ENCODE measurements at places on chromosomes 3 and 15.

GRCh38 chr3:4703054-4703480 is 209.9 kb downstream of the ITPR1 start:
- no peak for DNase-seq

GRCh38 chr3:16350597-16351318 is 85.7 kb downstream of the OXNAD1 start:
- no peak for DNase-seq

DNA sequence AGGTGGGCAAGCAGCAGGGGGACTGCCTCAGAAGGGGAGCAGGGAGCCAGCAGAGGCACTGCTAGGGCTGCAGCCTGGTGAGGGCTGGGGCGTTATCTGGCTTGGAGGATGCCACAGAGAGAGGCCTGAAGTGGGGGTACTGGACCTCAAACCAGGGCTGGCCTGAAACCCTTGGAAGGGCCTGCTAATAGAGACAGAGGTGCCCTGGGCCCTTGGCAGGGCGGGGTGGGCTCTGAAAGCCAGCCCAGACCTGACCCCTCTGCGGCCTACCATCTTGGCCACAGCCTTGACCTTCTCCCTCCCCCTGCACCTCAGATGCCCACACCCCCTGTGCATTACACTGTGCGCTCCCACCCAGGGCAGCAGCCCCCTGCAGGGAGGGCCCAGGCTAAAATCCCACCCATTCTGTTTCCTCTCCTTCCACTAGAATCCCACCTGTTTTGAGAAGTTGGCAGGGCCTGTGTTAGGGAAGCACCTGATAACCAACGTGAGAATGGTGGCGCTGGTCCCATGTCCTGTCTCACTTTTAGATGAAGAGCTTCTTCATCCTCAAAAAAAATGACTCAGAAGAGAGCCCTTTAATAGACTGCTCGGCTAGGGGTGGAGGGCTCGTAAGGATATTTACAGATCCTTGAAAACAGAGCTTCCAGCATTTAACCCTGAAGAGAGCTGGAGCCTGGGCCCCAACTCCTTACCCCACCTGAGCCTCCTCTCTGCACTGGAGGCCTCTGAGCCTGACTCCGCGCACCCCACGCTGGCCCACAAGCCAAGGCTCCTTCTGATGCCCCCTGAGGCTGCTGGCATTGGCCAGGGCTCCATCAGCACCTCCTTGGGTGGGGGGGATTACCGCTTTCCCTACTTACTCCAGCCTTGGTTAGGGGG is 29.8 kb downstream of the LOXL1 start:
- DNase-seq: no peak

GRCh38 chr15:26665957-26666791 is 106.7 kb downstream of the GABRB3 start:
- no peak for DNase-seq

GRCh38 chr3:168213920-168214319 is 118.2 kb upstream of the GOLIM4 start:
- no peak for DNase-seq

GRCh38 chr15:75455982-75456531 is 4.6 kb upstream of the SIN3A start:
- DNase-seq: peak; percentile 60

DNA sequence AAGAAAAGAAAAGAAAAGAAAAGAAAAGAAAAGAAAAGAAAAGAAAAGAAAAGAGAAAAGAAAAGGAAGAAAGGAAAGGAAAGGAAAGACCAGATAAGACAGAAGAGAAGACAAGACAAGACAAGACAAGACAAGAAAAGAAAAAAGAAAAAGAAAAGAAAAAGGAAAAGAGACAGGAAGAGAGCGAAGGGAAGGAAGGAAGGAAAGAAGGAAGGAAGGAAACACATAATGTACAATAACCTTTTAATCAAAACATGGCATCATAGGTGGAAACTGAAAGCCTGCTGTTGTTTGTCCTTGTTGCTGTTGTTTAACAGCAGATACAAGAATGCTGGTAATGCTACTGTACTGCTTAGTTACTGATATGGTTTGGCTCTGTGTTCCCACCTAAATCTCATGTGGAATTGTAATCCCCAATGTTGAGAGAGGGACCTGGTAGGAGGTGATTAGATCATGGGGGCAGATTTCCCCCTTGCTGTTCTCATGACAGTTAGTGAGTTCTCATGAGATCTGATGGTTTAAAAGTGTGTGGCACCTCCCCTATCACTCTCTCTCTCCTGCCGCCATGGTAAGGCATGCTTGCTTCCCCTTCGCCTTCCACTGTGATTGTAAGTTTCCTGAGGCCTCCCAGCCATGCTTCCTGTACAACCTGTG is 67.3 kb downstream of the MCF2L2 start:
- DNase-seq: peak; percentile 94

GRCh38 chr15:35827911-35828310 is 281.9 kb upstream of the DPH6 start:
- DNase-seq: no peak

DNA sequence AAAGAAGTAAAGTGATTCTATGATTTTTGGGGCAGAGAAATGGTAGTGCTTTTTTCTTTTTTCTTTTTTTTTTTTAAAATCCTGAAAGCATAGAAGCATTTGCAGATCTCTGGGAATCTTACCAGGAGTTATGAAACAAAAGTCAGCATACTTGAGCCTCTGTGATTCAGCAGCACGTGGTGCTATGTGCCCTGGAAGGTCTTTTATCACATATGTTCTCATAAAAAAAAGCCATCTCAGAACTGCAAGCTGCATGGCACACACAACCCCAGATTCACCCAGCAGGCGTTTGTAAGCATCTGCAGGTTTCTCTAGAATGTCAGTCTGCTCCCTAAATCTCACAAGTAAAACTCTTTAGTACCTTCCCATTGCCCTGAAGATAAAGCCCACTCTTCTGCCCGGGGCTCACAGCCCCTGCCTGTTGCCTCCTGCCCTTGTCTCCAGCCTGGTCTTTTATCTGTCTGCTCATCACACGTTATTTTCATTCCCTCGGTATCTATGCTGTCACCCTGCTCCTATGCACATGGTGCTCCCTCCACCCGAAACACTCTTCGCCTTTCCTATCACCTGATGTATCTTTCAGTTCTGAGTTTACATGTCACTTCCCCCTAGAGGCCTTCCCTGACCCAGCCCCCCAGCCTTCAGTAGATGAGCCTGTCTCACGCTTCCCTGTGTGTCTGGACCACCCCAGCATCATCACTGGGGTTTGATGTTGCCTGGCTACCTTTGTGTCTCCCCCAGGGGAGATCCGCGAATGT is 72.4 kb downstream of the CHDH start:
- no peak for DNase-seq

DNA sequence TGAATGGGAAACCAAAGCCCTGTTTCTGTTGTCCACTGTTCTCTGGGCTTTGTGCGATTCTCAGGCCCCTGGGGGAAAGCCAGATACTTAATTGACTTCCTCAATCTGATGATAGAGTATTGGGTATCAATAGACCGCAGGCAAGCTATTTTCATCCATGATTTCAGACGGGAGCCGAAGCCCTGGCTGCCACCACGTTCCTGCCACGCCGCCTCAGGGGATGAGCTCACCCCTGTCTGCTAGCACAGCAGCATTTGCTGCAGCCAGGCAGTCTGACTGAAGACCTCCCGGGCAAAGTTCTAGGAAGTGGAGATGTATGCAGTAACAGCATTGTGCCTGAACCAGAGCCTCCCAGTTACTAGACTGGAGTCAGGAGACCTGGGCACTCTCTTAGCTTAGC is 69.8 kb downstream of the ISG20 start:
- no peak for DNase-seq

All from hematopoietic multipotent progenitor cell treated with erythropoietin and hydrocortisone succinate and interleukin-3 and kit ligand, for 8 days (in vitro differentiated cells).